Urothelium cell line (cell line): ENCODE measurements at places on chromosomes 2 and 18.
A peak's percentile ranks its signal among the peaks of the same experiment; 100 is the strongest.

DNA sequence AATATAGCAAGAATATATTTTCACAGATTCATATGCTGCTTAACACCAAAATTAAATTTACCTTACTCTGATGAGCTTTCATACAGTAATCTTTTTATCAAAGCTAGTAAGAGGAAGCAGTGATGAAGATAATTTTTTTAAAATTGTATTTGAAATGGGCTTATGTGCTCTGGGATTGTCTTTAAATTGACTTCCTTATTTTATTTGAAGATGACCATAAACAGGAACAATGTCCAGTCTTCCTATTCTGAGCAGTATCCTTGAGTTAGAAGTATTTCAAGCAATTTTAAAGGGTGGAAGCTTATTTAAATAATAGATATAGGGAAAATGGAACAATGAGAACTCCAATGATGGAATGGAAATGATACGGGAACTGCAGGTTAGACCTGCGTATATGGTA is 211.6 kb downstream of the MCFD2 start:
- DNase-seq = no peak

DNA sequence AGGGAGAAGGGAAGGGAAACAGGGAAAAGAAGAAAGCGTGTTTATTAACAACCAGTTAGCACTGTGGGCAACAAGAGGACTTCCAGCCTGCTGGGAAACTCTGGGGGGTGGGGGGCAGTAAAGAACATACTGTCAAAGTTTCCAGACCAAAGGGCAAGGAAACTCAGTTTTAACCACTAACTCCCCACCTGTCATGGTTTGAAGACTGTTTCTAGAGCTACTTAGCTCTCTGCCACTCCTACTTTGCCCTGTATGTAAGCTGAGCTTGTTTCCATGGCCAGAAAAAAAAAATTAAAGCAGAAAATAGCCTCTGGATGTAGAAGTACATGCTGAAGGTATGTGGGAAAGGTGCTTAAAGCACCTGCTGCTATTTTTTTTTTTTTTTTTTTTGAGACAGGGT is 11.0 kb upstream of the PTPN2 start:
- DNase-seq = no peak

DNA sequence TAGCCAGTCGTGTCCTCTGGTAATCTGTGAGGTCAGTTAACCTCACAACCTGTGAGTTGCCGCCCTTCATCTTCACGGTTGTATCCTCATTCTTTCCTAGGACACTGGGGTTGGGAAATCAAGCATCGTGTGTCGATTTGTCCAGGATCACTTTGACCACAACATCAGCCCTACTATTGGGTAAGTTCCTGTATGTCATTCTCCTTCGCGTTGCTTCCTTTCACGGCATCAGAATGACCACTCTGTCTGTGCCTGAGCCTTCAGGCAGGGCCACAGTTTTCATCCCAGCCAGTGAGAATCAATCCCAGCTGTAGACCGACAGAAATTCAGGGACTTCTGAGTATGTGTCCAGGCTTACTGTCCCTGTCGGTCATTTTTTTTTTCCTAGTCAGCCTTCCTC is 67.1 kb downstream of the RAB31 start:
- DNase-seq = no peak

DNA sequence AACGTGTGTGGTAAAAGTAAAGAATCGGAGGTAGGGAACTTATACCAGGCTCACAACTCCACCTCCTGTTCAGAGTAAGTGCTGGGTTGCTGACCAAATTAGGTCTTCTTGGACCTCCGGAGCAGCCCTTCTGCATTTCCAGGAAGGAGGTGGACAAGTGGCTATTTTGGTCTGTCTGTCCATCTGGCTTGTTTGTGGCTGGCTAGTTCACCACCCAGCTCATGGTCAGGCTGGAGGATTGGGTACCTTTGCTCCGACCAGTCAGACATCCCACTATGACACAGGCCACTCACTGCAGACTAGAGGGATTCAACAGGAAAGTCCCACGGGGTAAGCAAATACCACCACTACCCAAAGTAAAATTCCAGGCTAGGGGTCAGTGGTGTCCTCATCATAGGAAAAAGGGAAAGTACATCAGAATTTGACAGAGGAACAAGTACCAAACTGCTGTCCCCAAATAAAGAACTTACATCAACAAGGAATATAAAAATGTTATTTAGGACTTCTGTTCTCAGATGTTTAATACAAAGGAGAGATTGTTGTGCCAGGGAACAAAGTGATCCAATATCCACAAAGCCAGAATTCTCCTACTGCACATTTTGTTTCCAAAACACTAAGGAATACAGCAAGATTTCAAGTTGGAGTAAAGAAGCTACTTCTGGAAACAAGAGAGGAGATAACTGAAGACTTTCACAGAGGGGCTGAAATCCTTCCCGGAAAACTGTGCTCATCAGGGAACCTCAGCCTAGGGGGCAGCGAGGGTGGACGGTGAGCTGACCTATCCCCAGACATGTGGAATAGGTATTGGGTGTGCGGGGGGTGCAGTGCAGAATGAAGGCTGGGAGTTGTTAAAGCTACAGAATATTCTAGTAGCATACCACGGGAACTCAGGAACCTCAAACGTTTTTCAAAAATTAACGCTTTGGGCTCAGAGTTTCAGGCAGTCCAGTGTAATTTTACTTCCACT is 56.9 kb downstream of the BCL2 start:
- DNase-seq = no peak

DNA sequence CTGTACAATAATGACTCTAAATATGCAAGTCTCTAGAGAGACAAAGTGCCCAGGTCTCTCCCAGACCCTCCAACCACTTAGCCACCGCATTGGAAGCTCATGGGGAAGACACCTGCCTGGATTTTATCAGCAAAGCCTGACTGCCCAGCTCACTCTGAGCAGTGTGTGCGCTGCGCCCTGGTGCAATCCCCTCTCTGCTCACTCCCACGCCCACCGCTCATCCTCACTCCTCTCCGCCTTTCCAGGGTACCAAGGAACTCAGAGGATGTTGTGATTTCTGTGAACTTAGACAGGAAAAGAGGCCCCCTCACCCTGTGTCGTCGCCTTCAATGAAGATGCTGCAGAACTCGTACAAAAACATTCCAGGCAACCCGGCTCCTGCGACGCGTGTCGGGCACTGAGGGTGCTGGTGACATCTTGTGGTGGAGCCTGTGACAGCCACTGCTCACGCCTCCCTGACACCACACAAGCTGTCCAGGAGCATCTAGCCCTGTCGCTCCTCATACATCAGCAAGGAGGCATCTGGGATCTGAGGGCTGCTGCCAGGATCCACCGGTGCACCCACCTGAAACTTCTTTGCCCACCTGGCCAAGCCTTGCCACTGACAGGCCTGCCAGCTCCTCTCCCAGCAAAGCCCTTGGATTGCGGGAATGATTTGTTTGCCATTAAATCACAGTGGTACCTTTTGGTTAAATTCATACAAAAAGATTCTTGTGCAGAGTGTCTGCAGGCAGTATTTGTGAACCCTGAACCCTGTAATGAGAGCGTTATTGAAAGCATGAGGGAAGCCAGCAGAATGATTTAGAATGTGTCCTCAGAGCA is 220.4 kb downstream of the ZNF516 start:
- DNase-seq = peak; percentile 34

DNA sequence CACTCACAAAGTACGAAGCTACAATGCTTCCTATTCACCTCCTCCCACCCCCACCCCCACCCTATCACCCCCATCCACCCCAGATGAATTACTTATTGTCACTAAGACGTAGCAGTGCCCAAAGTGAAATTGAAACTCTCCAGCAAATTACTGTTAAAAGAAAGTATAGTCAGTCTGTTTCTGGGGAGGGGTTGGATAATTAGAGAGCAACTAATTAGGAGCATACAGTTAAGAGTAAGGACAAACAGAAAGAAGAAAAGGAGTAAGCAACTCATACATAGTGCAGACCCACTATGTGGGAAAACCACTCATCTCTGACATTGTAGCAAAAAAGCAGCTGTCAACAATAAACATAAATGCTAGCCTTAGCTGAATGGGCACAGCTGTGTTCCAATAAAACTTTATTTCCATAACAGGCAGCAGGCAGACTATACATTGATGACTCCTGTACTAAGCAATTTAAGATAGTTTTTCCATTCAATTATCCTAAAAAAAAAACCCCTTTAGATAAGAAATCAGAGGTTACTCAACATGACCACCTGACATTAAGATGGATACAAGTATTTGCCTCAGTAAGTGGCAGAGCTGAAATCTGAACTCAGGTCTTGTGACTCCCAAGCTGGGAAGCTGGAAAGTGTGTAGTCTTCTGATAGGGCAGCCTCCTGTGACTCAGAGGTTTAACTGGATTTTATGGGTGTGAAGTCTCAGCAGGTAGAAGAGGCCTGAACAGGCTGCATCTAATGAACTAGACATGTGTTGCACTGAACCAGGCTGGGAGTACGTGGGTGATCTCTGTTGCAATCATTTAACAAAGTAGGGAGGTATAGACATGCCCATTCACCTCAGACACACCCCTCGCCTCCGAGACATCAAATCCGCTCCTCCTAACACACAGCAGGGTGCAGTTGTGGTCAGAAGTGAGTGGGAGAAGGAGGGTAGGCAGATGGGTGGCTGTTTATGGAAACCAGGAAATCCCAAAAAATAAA is 171.8 kb upstream of the KLF7 start:
- peak; percentile 51 for DNase-seq
